ENCODE measurements at places on chromosomes 6 and 20.

- DNase-seq, result no peak
Observed at GRCh38 chr6:29743025-29743424, 19.8 kb downstream of the HLA-F start.

DNA sequence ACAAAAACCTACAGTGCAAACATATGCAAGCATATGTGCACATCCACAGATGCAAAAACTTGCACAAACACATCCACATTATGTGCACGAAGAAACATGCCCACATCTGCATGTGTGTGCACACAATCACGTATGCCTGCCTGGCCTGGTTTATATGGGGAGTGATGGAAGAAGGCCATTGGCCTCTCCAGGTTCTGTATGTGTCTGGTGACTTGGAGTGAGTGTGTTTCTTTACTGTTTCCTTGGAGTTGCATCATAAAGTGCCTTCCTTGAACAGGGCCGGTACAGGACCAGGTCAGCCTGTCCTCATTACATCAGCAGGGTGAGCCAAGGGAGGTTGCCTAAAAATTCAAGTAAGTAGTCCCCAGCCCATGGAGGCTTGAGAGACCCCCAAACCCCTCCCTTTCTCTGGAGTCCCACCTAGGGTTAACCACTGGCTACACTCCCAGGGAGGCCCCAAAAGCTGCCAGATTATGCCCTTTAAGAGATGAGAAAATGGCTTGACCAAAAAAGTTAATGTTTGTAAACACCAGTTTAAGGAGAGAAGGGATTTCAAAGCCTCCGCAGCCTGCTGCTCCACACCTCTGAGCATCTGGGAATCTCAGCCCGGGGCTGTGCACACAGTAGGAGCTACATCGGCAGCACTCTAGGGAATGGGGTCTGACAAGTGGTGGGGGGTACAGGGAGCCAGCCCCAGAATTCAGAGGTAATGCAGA is 140.8 kb downstream of the VEGFA start:
- DNase-seq, result no peak

DNA sequence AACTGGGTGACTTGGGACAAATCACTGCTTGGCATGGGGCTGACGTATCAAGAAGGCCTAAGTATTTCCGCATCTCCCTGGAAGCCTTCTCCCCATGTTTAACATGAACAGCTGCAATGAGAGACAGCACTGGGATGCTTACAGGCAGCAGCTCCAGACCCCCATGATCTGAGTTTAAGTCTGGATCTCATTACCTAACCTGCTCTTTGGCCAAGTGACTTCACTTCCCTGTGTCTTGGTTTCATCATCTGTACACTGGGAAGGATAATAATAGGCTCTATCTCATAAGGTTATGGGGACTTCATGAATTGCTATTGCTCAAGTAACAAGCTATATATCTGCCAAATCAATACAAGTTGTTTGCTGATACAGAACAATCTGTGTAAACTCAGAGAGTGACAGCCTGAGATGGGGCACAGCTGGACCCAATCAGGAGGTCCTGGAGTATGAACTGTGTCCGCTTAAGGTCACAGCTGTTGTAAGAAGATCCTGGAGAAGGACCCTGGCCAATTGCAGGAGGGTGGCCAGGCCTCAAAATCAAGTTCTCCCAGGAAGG is 56.0 kb downstream of the TGM2 start:
- no peak for DNase-seq

DNA sequence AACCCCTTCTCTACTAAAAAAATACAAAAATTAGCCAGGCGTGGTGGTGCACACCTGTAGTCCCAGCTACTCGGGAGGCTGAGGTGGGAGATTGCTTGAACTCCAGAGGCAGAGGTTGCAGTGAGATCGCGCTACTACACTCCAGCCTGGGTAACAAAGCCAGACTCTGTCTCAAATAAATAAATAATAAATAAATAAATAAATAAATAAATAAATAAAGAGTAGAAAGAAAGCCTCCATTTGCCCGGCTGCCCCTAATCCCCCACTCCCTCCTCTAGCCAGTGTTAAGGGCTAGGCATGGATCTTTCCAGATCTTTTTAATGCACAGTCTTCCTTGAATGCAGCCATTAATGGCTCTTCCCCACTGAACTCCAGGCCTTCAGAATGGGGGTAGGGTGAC is 3.2 kb downstream of the PNPLA1 start:
- DNase-seq, result no peak

DNA sequence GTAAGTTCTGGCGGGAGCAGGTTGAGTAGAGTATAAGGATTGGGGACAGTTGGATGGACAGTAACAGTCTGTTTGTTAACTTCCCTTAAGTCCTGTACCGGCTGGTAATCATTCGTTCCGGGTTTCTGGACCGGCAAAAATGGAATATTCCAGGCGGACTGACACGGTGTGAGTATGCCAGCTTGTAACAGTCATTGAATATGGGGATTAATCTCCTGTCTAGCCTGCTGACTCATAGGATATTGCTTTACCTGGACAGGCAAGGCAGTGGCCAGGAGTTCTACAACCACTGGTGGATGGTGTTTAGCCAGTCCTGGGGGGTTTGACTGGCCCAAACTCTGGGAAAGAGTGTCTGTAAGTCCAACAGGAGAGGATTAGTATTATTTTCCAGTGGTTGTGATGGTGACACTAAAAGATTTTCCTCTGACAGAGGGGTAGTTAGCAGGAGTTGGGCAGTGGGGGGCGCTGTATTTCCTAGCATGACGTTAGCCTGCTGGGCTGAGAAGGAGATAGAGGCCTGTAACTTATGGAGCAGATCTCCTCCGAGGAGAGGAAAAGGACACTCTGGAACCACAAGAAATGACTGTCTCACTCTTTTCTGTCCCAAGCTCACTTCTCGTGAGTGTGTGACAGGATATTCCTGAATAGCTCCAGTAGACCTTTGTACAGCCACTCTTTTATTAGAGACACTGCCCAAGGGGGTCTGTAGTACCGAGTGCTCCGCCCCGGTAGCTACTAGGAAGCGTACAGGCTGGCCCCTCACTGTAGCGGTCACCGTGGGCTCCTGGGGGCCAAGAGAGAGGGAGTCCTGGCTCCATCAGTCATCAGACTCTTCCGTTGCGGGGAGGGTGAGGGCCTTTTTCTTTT is 152.2 kb downstream of the TRIM27 start:
- DNase-seq, result no peak

GRCh38 chr6:89688328-89688727 is 49.8 kb upstream of the LYRM2 start:
- DNase-seq, result no peak

GRCh38 chr6:34926655-34927054 is 37.6 kb downstream of the ANKS1A start:
- no peak for DNase-seq

DNA sequence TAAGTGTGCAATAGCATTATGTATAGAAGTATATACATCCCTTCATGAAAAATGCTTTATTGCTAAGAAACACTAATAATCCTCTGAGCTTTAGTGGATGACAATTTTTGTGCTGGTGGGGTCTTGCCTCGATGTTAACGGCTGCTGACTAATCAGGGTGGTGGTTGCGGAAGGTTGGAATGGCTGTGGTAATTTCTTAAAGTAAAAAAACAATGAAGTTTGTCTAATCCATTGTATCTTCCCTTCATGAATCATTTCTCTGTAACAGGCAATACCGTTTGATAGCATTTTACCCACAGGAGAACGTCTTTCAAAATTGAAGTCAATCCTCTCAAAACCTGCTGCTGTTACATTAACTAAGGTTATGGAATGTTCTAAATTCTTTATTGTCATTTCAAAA is 816.5 kb upstream of the GJE1 start:
- DNase-seq, result no peak

DNA sequence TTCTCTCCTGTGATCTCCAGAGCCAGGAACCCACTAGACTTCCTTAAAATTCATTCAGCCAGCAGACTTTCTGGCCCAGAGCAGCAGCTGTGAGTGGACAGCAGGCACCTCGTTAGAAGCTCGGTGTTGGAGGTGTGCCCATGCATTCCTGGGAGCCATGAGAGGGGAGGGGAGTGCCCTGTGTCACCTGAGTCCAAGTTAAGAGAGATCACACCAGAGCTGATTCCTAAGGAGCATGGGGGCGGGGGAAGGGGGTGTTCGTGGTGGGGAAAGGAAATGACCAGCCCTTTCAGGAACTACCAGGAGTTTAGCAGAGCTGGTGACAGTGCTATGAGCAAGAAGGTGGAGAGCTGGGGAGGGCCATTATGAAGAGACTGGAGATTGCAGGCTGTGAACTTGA is 46.9 kb downstream of the GFRA4 start:
- DNase-seq, result no peak

Measured in activated CD8-positive, alpha-beta memory T cell treated with anti-CD3 and anti-CD28 coated beads for 1 hour (primary cell).